ENCODE measurements at places on chromosomes 7 and 10.

- DNase-seq = no peak
Measured at GRCh38 chr10:124144536-124144935, 51.1 kb upstream of the CHST15 start.

DNA sequence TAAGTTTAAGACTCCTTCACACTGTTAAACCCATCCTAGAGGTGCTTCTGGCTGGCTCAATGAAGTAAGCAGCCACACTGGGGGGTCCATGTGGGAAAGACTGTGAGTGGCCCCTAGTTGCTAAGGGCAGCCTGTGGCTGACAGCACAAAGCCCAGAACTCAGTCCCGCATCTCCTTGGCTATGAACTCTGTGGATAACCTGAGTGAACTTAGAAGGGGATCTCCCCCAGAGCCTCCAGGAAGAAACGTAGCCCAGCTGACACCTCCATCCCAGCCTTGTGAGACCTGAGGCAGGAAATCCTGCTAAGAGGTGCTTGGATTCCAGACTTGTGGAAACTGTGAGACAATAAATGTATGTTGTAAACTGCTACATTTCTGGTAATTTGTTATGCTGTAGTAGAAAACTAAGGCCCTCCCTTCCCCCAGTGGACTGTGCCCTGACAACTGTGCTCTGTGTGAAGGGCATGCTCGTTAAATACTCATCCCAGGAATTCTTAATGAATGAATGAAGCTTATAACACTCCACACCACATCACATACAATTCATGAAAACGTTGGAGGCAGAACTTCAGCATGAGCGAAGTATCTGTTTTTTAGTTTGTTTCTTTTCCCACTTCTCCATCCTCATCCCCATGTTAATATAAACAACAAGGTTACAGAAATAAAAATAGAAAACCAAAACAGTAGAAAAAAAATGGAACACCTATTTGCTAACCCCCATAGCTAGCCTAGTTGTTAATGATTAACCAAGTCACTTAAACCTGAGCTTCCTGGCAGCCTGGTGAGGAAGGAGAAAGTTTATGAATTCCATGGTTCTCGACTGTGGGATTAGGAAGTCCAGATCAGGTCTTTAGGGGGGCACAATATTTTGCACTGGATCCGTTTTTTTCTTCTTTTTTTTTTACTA, 36.8 kb upstream of the AOAH start:
- DNase-seq = no peak

GRCh38 chr10:124005091-124005490, 88.3 kb downstream of the CHST15 start:
- DNase-seq = peak; percentile 1

GRCh38 chr7:100189061-100189460, 11.3 kb downstream of the STAG3 start:
- DNase-seq = no peak

GRCh38 chr10:28914701-28915100, 237.4 kb downstream of the BAMBI start:
- DNase-seq = no peak

- no peak for DNase-seq
Measured at GRCh38 chr10:6019010-6019782, 41.9 kb upstream of the IL15RA start.

DNA sequence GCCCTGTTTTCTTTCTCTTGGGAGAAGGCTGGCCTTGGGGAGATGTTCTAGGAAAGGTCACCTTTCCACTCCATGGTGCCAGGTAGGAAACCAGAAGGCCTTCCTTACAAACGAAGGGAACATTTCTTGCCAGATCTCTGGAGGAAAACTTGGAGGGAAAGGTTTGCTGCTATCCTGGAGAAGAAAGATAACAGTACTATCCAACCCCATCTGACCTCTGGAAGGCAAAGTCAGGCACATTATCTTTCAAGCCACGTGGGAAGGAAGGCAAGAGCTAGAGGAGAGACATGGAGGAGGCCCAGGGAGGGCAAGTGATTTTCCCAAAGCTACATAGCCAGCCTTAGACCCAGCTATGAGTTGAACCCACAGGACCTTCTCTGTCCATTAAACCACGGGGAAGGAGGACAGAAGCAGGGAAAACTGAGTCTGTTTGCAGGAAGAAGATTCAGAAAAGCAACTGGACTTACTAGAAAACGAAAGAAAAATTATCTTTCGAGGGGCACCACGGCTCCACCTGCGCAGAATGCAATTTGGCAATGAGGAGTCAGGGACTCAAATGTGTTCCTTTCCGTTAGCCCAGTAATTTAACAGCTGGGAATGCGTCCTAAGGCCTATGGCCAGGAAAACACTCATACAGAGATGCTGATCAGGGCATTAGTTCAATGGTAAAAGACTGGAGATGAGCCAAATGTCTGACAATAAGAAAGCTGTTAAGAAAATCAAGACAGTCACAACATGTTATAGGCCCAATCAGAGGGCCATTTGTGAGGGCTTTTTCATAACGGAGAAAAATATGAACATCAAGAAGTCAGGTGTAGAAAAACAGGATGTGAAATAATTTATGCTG, 32.0 kb upstream of the PSAP start:
- DNase-seq = no peak

DNA sequence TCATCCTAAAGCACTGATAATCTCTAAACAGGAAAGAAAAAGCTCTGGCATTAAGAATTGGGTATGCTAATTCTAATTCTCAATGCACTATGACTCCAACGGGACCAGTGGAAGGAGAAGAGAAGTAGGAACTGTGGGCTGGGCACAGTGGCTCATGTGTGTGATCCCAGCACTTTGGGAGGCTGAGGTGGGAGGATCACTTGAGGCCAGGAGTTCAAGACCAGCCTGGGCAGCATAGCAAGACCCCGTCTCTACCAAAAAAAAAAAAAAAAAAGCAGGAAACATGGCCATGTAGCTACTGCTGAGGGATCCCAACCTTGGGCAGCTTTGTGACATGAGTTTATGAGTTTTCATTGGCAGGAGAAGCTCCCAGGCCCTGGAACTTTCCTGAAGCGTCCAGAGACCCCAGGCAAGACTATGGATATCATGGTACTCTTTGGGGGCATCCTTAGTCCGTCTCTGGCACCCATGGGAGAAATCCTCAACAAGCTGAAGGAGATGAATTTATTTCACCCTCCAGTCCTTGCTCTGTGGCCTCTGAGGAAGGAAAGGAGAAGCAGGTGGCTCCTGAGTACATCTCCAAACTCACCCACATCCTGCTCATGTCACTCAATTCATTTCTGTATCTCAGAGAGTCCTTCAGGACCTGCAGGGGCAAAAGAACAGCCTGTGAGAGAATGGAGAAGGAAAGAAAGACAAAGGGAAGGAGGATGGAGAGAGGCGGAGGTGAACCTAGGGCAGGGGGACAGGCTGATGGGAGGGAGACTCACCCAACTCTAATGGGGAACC, 99.5 kb downstream of the SPDYE5 start:
- no peak for DNase-seq

DNA sequence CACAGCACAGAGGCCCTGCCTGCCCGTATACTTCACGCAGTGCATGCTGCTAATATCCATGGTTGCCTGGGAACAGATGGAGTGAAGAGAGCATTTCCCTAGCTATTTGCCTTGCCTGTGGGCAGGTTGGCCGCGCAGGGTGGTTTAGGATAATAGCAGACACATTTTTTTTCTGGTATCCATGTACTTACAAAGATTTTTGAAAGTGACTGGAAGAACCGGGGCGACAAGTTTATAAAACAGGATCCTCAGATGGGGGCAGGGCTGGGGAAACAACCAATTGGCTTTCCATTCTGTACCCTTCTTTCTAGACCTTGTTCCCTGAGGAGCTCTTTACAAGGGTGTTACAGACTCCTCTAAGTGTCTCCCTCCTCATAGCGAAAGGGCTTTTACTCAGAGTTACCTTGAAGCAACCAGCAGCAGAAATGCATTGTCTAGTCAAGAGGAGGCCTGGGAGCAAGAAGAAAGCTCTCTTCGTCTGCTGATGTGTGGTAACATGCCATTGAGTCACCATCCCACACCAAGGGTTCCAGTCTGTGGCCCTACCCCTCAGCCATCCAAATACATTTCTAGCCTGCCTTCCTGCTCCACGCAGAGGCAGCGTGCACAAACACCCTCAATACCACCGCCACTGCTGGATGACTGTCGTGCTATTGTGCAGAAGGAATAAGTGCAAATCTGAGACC, 31.5 kb downstream of the MTURN start:
- no peak for DNase-seq

DNA sequence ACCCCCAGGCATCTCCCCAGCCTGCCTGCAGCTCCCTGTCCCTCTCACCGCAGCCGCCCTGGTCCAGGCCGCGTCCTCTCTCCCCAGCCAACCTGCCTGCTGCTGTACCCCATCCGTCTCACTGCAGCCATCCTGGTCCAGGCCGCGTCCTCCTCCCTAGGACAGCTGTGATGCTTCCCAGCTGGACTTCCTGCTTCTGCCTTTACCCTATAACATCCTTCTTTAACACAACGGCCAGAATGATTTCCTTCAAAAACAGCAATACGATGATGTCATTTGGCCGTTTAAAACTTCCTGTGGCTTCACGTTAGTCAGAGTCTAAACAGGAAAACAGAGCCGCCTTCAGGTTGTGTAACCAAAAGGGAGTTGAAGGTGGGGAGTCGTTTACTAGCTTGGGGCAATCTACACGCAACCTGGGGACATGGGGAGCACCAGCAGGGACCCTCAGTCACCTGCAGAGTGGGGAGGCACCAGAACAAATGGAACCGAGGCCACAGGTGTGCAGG, 32.2 kb upstream of the ZFAND2A start:
- DNase-seq = no peak

DNA sequence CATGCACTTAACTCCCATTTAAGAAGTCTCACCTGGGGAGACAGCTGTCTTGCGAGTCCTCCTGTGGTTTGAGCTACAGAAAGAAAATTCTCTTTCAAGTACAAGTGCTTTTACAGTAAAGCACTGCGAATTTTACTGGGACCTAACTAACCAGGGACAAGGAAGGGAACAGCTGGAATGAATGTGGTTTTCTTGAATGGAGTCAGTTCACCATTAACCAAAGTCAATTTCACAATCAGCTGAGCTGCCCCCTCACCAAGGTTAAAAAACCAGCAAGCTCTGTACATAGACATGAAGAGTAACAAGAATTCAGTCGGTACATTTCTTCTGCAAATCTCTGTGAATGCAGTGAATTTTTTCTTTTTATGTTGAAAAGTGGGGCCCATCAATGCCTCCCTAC, 56.3 kb downstream of the GFRA1 start:
- DNase-seq = no peak
